Aorta (tissue), 5 donors: ENCODE measurements at places on chromosomes 1 and 21. TPM values are rescaled to one million over a fixed set of nuclear protein-coding genes. Genes with fewer than 3 reads are reported as not detected.

The C4BPA gene
- 0.33 TPM for total RNA-seq

The C1orf232 gene
- total RNA-seq: not detected

The RER1 gene
- 99.8 TPM for total RNA-seq

The AIRE gene
- not detected for total RNA-seq

The SETSIP gene
- total RNA-seq: not detected

The UQCRHL gene
- 1.3 TPM for total RNA-seq

The UCHL5 gene
- total RNA-seq: 29.7 TPM

The BGLAP gene
- 2.9 TPM for total RNA-seq

The ITPKB gene
- total RNA-seq: 16.8 TPM

GRCh38 chr1:24513706-24514105 is 11.1 kb downstream of the RCAN3 start:
- no peak for DNase-seq

DNA sequence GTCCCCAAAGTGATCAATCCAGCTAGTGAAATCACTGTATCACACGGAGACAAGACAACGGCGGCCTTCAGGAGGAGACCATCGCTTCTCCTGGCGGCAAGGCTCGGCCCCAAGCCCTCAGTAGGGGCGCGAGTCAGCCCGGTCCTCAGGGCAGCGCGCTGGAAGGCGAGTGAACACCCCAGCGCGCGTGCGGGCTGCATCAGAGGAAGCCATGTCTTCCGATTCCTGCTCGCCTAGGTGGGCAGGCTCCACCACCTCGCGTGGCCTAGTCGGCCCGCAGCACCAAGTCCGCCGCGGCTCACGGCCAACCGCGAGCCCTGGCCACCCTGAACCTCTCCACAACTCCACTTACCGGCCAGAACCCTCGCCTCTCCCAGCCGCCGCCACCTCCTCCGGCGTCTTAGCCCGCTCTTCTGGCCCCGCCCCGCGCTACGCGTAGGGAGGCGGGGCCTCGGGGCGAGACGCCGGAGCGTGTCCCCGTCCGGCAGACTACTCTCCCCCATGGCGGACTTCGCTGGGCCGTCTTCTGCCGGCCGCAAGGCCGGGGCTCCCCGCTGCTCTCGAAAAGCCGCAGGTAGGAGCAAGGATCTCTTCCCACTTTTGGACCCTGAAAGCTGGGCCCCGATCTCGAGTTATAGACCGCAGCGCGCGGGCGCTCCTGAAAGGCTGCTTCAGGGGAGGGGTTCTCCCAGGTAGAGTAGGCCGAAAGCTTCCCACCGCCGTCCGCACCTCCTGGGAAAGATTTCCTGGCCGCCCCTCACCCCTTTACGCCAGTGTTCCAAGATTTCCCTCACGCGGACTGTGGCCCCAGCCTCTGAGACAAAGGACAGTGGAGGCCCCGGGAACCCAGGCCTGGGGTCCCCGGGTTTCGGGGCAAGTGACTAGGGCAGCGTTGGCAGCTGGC is at the start of the genes GLMN and RPAP2:
GLMN (minus strand) TSS at position 415 of the 904 bp plus-strand sequence. CDS start 988 bp downstream, outside the sequence.
RPAP2 (plus strand) TSS at position 487 of the 904 bp plus-strand sequence; CDS start at position 502, 15 bp downstream.
- peak; percentile 84 for DNase-seq

DNA sequence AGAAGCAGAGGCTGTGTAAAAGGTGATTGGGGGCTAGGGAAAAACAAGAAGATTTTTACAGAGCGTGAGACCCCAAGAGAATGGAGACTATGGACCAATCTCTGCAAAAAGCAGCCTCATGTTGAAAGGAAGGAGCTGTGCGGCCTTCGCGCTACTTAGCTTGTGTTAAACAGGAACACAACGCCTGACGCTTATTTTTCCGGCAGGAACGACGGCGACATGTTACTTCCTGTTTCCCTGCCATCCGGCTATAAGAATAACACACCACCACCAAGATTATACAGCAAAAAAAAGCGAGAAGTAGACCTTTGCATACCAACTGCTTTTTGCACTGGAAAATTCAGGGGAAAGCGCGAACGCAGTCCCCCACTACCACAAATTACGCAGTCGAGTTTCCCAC is 272.7 kb downstream of the FAM72C start:
- DNase-seq: peak; percentile 42

GRCh38 chr1:117708323-117709248 is 102.7 kb downstream of the TENT5C start:
- DNase-seq: no peak

DNA sequence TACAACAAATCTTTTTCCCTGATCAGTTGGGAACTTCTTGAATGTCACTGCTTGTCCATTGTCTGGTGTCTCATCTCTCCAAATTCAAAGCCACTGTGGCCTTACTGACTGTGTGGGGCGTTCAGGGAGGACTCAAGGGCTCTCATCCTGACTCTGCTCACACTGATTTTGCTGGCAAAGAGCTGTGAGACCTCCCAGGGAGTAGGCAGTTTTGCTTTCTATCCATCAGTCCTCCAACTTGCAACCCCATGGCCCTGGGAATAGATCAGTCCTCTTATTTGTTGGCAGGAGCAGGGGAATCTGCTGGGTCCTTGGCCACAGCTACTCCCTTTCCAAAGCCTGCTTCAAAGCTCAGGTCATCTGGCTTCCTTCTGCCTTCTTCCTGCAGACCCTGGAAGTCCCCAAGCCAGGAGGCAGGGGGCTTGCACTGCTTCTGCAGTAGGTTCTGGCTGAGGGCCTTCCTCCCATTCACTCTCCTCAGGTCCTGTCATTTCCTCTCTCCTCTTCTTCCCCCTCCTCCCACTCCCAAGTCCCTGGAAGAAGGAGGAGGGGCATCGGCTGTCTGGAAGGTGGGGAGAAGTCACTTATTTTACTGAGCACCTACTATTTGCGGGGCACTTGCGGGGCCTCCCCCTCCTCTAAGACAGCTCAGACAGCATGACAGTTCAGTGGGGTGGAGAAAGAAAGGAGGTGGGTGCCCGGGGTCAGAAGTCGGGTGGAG is 876 bp upstream of the NAV1 start:
- DNase-seq: no peak

DNA sequence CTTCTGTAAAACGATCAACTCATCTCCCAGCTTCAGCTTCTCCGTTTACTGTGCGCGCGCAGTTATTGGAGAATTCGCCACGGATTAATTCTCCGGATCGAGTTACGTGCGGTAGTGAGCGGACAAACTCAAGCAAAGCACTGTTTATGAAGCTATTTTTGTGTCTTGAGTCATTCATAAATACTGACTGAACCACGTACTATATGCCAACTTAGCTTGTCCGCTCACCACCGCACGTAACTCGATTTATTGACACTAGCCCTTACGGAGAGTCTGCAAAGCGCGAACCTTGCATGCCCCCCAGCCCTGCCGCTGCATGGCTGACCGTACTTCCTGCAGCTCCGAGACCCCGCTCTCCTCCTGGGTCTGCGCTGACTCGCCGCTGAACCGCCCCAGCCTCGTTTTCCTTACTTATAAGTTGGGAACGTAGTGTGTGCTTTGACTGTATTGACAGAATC is 773 bp downstream of the CHD1L start:
- DNase-seq: peak; percentile 81

DNA sequence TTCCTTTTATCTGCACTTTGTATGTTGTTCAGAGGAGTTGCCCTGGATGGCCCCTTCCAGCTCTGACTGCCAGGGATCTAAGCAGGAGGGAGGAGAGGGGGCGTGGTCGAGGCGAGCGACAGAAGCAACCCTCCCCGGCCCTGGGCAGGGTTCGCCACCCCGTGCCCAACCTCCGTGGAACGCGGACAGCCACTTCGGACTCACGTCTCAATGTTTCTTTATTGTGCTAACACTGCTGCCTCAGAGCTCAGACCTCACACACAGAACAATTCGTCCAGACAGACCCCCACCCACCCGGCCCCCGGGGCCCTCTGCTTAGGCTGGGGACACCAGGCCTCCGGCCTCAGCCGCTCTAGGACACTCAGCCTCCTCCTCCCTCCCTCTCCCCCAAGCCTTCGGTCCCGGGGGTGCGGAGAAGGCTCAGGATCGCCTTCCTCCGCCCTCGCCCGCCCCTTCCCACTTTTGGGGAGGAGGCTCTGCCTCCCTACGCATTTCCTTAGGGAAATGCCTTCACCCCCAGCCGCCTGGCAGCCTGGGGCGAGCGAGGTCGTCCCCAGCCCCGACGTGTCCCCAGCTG is 8.3 kb downstream of the VSIG8 start:
- peak; percentile 90 for DNase-seq

- no peak for DNase-seq
These were observed 62.7 kb downstream of the KAZN start for GRCh38 chr1:14661222-14661621.

GRCh38 chr1:60113028-60113427 is 39.5 kb upstream of the C1orf87 start:
- no peak for DNase-seq

- no peak for DNase-seq
These were observed 731 bp upstream of the ZNF683 start for GRCh38 chr1:26373281-26373680.

GRCh38 chr1:30271401-30272276 is 451.7 kb downstream of the MATN1 start:
- no peak for DNase-seq

DNA sequence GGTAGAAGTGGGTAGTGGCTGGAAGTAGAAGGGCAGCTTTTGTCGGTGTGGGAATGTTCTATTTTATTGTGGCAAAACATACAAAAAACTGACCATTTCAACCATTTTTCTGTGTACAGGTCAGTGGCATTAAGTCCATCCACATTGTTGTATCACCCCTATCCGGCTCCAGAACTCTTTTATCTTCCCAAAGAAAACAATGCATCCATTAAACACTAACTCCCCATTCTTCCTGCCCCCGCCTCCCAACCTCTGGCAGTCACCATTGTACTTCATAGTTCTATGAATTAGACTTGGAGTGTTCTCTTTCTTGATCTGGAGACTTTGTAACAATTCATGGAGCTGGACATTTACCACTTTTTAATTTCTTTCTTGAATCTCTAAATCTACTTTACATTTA is 55.7 kb downstream of the DEGS1 start:
- no peak for DNase-seq

DNA sequence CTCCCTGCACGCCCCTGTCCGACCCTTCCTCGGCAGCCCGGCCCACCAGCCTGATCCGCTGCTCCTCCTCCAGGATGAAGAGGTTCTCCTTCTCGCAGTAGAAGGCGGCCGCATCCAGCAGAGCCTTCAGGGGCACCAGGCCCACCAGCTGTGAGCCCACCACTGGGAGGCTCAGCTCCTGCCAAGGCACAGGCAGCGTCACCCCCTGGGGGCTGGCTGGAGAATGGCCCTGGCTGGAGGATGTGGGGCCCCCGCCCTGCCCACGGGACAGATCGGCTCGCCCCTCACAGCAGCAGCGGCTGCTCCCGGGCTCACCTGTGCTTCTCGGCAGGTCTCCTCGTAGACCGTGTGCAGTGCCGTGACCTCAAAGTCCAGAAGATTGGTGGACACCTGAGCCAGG is 5.3 kb downstream of the FTCD start:
- DNase-seq: peak; percentile 64

- no peak for DNase-seq
These were observed 12.6 kb upstream of the RHBG start for GRCh38 chr1:156356262-156356874.

GRCh38 chr1:114156538-114157274 is 3.0 kb upstream of the SYT6 start:
- DNase-seq: no peak

GRCh38 chr1:77958391-77958790 is 20.5 kb downstream of the FUBP1 start:
- DNase-seq: no peak

DNA sequence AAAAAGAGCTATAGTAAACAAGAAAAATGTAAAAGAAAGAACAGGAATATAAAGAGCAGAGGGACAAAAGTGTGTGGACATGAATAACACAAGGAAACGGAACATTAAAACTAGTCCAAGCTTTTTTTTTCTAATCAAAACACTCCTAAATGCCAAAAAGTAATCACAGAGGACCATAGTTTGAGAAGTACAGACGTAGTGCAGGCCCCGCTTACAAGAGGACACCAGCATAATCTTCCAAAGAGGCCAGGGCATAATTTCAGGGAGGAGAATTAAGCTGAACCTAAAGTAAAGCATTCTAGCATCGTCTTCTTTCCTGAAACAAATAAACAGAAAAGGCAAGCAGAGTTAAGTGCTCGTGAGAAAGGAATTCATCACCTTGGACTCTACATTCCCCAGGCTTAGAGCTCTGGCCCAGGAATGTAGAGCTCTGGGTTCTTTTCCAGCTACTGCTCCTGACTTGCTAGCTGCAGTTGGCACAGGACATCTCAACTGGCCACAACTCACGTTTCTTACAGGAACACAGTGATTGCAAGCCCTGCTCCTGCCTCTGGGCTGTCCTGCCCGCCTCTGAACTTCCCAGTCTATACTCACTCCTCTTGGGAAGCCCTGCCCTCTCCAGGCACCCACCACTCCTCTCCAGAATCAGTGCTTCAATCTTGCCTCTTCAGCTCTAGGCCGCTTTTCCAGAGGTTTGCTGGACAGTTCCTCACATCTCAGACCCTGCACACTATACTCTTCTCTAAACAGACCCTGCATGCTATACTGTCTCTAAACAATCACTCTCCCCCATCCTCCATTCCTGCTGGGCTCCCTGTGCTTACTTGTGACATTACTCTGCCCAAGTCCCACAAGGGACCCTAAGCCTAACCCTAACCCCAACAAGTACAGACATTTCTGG is 9.8 kb downstream of the RGS8 start:
- DNase-seq: peak; percentile 69

DNA sequence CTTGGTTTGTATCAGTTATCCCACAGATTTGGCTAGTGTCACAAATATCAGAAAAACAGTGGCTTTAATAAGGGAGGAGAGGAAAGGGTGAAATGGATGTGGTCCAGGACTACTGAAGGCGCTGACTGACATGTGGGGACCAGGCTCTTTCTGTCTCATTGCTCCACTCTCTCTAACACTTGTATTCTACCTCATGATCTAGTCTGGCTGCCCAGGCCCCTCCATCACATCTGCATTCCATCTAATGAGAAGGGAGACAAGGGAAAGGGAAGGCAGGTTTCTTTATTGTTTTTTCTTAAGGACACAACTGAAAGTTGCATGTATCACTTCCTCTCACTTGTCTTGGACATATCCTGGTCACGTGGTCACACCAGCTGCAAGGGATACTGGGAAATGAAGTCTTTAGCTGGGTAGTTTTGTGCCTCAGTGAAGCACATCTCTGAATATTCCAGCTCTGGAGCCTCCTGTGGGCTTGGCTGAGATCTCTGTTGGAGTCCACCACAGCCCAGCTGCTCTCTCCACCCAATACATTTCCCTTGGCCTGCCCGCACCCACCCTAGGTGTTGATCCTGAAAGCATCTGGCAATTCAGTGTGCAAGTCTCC is 42.0 kb upstream of the PADI2 start:
- DNase-seq: no peak

DNA sequence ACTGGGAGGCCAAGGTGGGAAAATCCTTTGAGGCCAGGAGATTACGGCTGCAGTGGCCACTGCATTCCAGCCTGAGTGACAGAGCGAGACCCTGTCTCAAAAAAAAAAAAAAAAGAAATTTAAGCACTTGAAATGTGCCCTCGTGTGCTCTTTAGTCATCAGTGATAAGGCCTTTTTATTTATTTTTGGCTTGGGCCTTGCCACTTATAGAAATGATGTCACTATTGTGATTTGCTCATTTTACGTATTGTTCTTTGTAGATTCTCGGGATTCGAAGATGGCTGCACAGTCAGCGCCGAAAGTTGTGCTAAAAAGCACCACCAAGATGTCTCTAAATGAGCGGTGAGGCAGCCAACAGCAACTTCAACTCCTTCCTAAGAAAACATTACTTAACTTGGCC is 2.4 kb downstream of the CHTOP start:
- peak; percentile 37 for DNase-seq

- no peak for DNase-seq
These were observed 65.2 kb upstream of the MARK1 start for GRCh38 chr1:220462752-220463151.
